ENCODE measurements at places on chromosomes 13 and 19.
A peak's percentile ranks its signal among the peaks of the same experiment; 100 is the strongest.

- no peak for DNase-seq
Observed at GRCh38 chr13:105333416-105333815, 1202.0 kb downstream of the EFNB2 start.

DNA sequence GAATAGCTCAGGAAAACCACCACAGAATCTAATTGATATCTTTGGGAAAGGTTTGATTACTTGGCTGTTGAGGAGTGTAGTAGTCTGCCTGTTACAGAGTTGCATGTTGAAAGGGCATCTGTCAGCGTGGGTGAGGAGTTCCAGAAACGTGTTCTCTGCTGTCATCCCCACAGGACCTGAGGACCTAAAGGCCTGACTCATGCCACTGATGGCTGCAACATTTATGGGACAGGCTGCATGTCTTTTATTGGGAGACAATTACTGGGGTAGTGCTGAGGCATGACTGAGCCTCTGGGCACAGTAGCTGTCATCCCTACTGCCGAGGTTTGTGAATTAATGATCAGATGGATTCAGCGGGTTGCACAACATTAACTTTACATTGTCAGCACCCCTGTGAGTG lies 525.9 kb downstream of the GPC6 start:
- no peak for DNase-seq

DNA sequence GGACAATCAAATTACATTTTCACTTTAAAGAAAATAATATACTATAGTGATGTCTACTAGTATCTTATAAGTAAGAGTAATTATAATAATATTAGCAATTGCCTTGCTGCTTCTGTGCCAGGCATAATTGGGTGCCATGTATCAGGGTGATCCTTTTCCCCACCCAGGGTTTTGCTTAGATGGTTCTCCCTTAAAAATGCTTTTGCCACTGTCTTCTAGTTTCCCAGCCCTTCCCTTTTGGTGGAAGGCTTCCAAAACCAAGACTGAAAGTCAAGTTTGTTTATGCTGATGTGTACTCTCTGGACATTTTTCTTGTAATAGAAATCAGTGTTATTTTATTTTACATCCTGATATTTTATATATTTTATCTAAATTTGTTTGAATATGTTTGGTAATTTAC lies 77.8 kb downstream of the ITGBL1 start:
- no peak for DNase-seq

GRCh38 chr19:52786078-52786463 lies 520 bp downstream of the ZNF600 start:
- DNase-seq = no peak

DNA sequence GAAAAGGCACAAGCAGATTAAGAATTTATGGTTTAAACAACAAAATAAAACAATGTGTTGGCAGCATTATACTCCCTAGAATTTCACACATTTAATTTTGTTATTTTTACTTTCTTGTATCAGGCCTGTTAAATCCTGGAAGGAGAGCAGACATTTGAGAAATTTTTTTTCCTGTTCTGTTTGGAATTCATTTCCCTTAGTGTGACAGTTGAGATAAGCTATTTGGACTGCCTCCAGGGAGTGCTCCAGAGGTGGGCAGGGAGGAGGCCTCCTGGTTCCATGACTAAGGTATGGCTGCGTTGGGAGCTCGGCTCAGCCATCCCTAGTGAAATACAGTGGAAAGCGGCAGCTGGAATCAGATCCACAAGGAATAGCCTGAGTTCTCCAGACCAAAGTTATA lies 185.7 kb downstream of the KCNRG start:
- DNase-seq = no peak

- peak; percentile 80 for DNase-seq
Observed at GRCh38 chr19:5292822-5293611, 47.6 kb downstream of the PTPRS start.

- no peak for DNase-seq
Observed at GRCh38 chr13:41520016-41520659, 62.8 kb downstream of the RGCC start.

GRCh38 chr19:17370026-17370587 lies 7.0 kb downstream of the PLVAP start:
- no peak for DNase-seq

GRCh38 chr19:17090583-17090982 lies 15.0 kb downstream of the MYO9B start:
- no peak for DNase-seq

DNA sequence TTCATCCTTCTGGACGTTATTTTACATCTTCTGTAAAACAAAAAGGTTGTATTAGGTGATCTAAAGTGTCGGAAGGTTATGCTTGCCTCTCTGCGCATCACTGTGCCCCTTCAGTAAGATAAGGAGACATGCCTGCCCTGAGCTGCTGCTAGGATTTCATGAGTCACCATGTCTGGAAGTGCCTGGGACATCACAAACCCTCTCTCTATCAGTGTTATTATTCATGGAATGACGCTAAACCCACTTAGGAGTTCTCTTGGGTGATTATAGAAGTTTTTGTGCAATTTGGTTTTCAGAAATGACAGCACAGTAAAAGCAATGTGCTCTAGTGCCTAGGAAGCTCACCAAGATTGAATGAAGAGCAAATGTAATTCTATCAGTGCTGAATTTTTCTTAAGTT lies 617.7 kb downstream of the DCT start:
- DNase-seq = no peak

DNA sequence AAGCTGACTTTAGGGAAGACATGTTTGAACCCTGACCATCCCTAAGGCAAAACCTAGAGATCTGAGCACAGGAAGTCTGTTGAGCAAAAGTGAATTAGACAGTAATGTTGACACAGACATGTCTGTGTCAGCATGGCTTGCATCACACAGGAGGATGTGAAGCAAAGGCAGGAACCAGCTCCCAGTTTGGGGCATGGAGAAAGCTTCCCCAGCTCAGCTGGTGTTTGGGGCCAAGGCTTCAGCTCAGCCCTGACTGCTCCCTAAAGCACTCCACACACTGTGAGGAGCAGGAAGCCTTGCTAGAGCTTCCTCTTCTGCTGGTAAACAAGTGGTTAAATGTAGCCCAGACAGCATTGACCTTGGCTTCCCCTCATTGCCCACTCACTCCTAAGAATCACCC lies 153.8 kb upstream of the UBL3 start:
- DNase-seq = no peak

DNA sequence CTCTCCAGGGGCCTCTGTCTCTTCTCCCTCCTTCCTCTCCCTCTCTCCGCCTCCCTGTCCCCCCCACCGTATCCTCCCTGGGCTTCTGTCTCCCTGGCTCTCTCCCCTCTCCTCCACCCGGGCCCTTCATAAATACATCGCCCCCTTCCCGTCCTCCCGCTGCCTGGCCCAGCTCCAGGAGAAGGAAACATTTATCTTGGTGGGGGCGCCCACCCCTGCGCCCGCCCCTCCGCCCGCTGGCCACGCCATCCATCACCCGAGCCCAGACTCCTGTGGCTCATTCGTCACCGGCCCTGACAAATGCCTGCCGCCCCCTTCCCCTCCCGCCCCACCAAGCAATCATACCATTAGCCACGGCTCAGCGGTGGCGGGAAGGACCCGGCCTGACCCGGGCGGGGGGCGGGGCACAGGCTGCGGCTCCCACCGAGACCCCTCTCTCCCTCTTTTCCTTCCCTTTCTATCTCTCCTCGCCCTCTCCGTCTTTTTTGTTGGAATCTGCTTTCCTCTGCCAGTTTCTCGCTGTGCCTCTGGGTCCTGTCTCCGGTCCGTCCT lies 2.6 kb upstream of the MEIS3 start:
- no peak for DNase-seq

- DNase-seq = no peak
Observed at GRCh38 chr13:41502031-41502430, 44.7 kb downstream of the RGCC start.

GRCh38 chr13:93244918-93245280 lies 18.3 kb downstream of the GPC6 start:
- DNase-seq = no peak

DNA sequence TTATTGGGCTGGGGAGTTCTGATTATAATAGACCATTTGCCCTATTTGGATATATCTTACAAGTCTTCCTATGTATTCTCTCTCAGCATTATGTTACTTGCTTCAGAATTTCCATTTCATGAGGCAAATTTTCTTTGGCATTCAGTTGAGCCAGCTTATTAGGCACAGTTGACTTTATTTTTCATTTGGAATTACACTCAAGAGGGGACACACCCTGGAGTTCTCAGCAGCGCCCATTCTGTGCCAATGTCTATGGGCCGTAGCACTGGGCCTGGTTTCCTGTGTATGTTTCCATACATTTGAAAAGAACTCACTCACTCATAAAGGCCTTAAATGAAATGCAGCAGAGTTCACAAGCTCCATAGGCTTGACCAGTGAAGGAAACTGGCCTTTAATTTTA lies 138.5 kb downstream of the KLF12 start:
- DNase-seq = no peak

DNA sequence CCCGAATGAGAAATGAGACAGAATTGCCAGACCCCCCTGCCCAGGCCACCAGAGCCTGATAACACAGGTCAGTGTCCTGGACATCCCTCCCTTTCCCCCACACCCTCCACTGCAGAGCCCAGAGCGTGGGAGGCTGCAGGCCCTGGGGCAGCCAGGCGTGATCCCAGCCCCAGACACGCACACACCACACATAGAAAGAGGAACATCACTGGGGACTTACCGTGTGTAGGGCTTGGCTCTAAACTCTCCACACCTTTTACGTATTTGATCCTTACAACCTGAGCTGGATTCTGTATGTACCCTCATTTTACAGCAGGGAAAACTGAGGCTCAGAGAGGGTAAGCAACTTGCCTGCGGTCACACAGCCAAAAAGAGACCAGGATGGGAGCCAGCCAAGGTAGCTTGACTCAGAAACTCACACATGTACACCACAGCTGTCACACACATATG lies 334 bp upstream of the ANGPTL6 start:
- DNase-seq = no peak

GRCh38 chr13:107743526-107743925 lies 471.8 kb downstream of the LIG4 start:
- no peak for DNase-seq

GRCh38 chr13:34258646-34259386 lies 440.9 kb downstream of the RFC3 start:
- DNase-seq = no peak

GRCh38 chr13:50236898-50237318 lies 221.7 kb downstream of the KCNRG start:
- DNase-seq = no peak

GRCh38 chr13:101417501-101417900 lies 1.2 kb upstream of the NALCN start:
- DNase-seq = no peak

DNA sequence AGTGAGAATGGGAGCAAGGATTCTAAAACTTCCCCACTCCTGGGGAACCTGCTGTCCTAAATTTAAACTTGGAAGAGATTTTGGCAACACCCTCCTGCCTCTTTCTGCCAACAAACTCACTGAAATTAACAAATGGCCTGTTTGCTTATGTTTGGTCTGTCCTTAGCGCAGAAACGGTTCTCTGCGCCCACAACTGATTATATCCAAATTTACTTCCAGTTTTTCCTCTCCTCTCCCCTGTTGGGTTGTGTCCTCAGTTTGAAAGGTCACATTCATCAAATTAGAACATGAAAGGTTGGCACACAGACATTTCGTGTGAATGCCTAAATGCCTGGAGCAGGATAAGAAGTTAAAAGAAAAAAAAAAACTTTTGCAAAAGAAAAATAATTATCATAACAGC lies 56.4 kb upstream of the MRI1 start:
- peak; percentile 19 for DNase-seq

- no peak for DNase-seq
Observed at GRCh38 chr19:3193256-3194105, 7.8 kb downstream of the NCLN start.

GRCh38 chr13:103283451-103283820 lies 217.2 kb upstream of the SLC10A2 start:
- no peak for DNase-seq

DNA sequence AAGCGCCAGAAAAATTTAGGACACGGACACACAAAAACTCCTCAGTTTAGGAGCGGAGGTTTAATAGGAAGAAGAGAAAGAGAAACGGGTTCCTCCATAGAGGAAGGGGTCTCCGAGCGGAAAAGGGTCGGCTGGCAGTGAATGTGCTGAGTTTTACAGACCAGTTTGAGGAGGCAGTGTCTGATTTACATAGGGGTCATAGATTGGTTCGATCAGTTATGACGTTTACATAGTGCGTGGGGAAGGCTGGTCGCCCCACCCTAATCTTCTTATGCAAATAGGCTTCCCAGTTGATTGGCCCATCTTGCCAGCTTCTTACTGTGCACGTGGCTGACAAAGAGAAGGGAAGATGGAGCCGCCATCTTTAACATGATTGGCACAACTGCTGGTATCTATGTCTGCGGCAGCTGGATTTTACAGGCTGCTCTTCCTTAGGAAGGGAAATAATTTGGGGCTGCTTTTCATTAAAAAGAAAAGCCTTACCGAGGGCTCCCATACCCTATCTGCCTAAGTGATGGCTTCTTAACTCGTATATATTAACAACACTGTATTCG lies 1.2 kb upstream of the ZNF225 start:
- DNase-seq = peak; percentile 12

DNA sequence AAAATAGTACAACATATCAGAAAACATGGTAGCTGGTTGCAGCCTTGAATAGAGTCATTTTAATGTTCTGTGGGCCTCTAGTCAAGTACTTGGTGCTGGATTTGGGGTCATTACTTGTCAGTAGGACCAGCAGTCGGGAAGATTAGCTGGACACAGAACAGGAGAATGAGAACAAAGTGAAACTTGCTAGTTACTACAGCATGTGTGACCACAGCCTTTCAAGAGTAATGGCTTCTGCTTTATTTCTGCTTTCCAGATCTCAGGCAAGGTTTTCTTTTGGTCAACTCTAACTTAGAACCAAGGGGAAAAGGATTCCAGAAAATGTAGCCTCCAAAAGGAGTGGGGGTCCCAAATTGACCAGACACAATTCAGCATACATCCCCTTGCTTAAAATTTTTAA lies 17.1 kb upstream of the VWA8 start:
- no peak for DNase-seq

- no peak for DNase-seq
Observed at GRCh38 chr19:56106993-56107392, 14.1 kb downstream of the ZNF787 start.

GRCh38 chr13:33352041-33352440 lies 66.5 kb upstream of the STARD13 start:
- DNase-seq = no peak

DNA sequence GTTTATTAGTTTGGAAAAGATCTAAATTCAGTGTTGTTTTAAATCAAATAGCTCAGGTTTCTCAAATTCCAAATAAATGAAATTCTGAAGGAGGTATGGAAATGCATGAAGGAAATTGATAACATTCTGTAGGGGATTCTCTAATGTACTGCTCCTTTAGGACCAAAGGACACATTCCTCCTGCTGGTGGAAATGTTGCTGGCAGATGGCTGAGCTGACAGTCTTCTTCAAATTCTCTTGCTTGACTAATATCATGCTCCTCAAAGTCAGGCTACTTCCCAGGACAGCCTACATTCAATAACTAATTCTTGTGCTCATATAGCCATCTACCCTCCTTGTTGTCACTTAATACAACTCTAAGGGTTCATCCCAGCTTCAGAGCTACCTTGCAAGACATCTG lies 1118.5 kb downstream of the PCDH9 start:
- no peak for DNase-seq

DNA sequence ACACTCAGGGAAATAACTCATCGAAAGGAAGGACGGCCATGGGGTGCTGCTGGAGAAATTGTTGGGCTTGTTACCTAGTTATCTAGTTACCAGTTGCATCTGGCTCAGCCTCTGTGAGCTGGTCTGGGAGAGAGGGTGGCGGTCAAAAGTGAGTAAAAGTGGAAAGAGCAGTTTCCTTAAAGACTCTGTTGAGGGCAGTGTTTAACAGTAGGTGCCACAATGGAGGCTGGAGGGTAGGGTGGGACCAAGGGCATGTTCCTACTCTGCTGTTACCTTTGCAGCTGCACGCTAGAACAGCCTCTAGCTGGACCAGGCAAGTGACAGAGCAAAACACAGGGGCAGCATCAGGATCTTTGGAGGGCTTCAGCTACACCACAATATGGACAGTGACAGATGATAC lies 228.8 kb upstream of the STARD13 start:
- no peak for DNase-seq

All from cerebellar cortex (tissue), 1 donor.